ENCODE measurements at places on chromosomes 12 and 14.
A peak's percentile ranks its signal among the peaks of the same experiment; 100 is the strongest.

- DNase-seq, result no peak
These were observed 31.6 kb downstream of the RXYLT1 start for GRCh38 chr12:63811334-63811733.

DNA sequence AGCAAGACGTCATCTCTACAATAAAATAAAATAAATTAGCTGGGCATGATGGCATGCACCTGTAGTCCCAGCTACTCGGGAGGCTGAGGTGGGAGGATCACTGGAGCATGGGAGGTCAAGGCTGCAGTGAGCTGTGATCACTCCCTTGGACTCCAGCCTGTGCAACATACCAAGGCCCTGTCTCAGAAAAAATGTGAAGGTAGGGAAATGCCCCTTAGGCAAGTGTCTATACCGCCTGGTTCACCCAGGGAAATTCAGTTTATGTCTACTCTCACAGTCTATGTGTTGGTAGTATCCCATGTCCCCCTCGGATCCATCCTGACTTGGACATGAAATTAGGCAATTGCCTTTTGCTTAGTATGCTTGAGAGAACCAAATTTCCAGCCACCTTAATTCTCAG, 88.4 kb upstream of the TMEM132C start:
- DNase-seq, result no peak

DNA sequence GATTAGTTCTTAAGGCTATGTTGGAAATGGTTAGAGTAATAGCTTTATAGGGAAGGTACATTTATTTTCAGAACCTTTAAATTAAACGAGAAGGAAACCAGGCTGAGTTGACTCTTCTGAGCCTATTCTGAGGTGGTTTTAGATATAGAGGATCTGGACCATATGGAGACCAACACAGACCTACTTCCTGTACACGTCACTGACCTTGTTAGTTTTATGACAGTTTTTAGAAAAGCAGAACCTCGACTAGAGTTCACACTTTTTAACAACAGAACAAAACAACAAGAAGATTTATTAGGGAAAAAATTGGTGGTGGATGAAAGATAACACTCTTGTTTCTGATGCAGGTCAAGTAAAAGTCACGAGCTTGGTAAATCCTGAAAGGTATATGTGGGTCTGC, 107.1 kb downstream of the NPAS3 start:
- DNase-seq, result no peak

DNA sequence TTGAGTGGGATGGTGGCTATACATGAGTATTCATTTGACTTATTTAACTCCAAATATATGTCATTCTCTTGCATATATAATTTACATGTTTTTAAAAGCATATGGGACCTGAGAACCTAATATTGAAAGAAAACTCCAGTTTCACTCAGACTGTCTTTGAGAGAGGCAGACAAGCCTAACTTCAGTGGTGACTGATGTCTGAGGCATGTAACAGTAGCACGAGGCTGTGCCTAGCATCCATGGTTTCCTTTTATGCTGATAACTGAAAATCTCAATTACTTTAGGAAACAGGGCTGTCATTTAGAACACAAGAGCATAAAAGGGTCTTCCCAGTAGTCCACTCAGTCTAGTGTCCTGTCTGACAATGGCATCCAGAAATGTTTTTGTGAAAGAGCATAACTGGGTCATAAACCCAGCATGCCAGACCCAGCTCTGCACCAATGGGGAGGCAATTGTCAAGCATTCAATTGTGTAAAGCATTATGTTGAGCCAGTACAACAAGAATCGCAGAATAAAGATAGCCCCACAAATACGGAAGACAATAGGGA, 24.3 kb downstream of the MAPK1IP1L start:
- DNase-seq, result no peak

- DNase-seq, result peak; percentile 74
These were observed 19.9 kb downstream of the CDKN1B start for GRCh38 chr12:12736759-12737676.

DNA sequence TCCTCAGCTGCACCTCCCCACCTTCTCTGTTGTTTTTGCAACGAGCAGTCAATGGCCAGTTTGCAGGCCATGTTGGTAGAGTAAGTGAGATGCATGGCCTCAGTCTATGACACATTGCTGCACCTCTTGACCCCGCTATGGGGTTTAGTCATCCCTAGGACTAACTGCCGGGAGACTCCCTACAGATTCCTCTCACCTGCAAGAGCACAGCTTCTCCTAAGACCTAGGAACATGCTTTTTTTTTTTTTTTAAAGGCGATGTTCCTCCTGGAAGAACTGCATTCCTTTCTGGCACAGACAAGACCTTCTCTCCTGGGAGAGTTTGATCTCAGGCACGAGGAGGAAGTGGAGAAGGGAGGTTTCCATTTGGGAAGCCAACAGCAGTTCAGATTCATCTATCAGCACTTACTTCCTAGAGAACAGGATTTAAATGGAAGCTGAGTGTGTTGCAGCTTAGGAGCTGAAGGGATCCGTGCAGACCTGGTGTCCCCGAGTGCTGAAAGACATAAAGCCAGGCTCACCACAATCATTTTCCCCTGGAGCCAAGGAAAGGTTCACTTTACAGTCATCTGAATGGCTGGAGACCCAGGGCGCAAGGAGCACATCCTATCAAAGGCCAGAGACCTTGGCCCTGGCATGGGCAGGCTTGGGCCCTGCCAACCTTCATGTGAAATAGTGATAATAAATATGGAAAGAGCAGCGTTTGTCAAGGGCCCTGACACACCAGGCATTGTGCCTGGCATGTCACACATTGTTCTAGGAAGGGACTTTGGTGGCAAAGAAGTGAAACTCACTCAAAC, 104.1 kb downstream of the LGMN start:
- DNase-seq, result peak; percentile 65

GRCh38 chr12:3438401-3438800, 52.6 kb upstream of the PRMT8 start:
- no peak for DNase-seq

GRCh38 chr12:26971963-26972362, 33.7 kb downstream of the FGFR1OP2 start:
- DNase-seq, result no peak

DNA sequence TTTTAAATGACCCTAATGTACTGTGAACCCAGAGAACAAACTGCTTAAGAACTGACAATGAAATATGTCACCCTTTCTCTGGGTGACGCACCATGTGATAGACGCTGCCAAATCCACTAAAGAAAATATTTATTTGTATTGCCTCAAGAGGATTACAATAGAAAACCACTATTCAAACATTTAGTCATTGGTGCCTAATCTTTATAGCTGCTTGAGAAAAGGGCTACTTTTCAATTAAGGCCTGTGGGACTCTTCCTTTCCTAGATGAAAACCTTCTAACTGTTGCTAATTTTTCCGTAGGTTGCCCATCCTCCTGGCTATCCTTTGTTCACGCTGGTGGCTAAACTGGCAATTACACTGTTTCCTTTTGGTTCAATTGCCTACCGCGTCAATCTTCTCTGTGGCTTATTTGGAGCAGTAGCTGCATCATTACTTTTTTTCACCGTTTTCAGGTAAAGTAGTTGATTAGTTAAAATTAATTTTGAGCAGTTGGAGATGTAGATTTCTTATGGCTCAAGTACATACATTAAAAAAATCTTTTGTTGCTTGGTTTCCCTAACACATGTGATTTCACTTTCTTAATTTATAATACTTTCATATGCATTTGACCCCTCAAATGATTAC, 6.0 kb downstream of the TMEM260 start:
- peak; percentile 49 for DNase-seq

GRCh38 chr12:77888611-77889010, 57.9 kb downstream of the NAV3 start:
- DNase-seq, result peak; percentile 68

GRCh38 chr12:67400742-67401141, 131.6 kb downstream of the CAND1 start:
- DNase-seq, result no peak

GRCh38 chr12:10750385-10750727, 27.2 kb upstream of the YBX3 start:
- DNase-seq, result no peak

DNA sequence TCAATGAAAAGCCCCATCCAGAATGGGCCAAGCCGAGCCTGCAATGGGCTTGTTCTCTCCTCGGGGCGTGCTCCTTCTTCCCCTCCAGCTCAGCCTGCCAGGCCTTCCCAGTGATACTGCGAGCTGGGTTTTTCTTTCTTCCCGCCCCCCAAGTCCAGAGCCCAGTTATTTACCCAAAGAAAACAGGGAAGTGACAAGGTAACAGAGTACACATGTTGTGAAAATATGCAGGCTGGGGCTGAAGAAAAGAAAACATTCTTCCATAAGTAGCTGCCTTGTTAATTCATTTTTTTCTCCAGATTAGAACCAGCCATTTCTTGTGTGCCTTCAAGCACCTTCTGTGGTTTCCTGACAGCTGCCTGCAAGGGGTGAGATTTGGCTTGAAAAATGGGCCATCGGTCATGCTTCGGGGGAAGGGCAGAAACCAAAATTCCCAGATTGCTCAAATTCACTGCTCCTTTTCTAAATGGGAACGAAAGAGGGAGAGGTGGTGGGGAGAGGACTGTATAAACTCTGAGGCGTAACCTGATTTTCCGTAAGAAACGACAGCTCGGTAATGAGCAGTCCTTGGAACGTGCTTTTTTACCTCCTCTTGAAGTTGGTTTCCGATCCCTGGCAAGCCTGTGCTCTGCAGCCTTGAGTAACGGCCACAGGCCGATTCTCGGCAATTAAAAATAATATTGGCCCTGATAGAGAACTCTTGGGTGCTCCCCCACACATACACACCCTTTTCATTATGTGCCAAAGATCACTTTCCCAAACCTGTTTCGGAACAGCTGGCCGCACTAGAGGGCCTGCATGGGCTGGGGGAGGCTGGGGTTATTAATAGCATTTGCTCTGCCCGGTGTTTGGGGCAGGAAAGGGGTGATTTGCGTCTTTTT, 229.4 kb downstream of the ZFP36L1 start:
- DNase-seq, result no peak

GRCh38 chr12:72323881-72324280, 51.7 kb downstream of the TRHDE start:
- DNase-seq, result no peak

DNA sequence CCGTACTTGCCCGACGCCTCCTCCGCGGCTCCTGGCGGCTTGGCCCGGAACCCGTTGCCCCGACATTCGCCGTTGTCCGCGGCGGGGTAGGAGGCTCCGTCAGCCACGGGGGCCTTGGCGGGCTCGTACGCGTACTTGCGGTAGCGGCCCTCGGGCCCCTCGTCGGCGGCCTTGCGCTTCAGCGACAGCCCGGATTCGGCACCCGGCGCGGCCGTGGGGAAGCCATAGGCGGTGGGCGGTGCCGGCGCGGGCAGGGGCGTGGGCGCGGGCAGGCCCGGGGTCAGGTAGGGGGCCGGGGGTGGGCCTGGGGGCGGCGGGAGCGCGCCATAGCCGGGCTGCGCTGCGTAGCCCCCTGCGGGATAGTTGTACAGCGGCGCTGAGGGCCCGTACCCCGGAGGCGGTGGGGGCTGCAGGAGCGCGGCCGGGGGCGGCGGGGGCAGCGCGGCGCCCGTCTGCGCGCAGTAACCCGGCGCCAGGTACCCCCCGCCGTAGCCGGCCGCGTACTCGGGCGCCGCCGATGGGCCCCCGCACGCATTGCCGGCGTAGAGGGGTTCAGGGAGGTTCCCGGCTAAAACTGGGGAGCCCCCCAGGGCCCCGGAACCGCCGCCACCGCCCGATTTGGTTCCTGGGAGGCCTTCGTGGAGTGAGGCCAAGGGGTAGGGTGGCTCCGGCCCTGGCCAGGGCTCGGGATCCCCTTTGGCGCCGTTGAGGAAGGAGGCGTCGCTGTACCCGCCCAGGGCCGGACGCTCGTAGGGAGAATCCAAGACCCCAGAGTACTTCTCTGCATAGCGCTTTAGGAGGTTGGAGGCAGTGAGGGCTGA, 26.9 kb downstream of the FIGNL2 start:
- DNase-seq, result no peak

GRCh38 chr12:47689215-47689614, 16.6 kb downstream of the RPAP3 start:
- DNase-seq, result no peak

DNA sequence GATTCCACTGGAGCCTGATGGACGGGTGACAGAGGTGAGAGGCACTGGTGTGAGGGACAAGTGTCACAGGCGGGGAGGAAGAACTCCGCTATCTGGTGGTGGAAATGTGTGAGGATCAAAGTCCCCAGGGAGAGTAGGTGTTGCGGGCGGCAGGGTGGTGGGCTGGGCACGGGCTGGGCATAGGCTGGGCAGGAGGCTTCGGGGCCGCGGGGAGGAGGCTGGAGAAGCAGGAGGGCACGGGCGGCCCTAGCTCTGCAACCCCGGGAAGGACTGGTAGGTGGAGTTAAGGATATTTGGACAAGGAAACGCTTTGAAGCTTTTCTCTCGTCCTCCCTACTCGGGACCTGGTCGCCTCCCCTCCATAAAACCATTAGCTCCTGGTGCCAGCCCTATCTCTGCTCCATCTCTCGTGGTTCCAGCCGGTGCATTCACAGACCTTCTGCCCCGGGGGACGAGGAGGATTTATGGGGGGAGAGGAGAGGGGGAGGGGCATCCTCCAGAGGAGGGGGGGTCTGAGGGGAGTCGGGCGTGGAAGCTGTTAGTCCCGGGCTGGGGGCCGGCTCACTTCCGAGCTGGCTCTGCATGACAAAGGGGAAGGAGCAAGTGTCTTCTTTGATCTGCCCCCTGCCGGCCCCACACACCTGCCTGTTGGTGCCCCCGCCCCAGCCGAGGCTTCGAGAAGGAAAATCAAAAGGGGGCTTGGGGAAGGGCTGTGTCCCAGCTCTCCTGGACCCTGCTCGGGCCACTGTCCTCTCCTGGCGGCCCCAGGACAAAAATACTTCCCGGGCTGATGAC, 504 bp downstream of the WNT5B start:
- no peak for DNase-seq

GRCh38 chr14:102363182-102363943, 622 bp downstream of the TECPR2 start:
- DNase-seq, result no peak

- peak; percentile 88 for DNase-seq
These were observed at the start of gene LRR1 for GRCh38 chr14:49598485-49599300. Gene LRR1 (plus strand): TSS chr14:49598940. CDS start chr14:49599021, 81 bp downstream.

GRCh38 chr14:24052656-24053547, 1.1 kb downstream of the CARMIL3 start:
- no peak for DNase-seq

DNA sequence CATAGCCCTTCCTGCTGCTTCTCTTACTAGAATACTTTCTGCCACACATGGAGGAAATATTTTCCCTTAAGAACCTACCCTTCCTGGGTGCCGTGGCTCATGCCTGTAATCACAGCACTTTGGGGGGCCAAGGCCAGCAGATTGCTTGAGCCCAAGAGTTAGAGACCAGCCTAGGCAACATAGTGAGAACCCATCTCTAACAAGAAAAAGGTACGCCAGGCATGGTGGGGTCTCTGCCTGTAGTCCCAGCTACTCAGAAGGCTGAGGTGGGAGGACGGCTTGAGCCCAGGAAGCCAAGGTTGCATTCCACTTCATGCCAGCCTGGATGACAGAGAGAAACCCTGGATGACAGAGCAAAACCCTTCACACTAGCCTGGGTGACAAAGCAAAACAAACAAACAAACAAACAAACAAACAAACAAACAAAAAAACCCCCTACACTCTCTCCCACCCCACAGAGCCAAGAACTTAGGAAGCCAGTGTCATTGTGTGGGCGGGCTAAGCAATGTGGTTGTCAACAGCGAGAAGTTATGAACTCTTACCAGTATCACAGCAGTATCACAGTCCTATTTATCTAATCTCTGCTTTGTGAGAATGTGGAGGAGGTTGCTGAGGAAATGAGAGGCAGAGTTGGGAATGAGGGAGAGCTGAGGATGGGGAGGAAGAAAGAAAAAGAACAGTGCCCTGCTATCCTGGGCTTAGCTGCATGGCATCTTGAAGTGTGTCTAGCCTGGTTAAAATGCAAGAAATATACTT, 53.8 kb upstream of the CLEC14A start:
- DNase-seq, result no peak

GRCh38 chr12:85676816-85677749, 159.1 kb downstream of the RASSF9 start:
- no peak for DNase-seq

- no peak for DNase-seq
These were observed 19.3 kb upstream of the NCOR2 start for GRCh38 chr12:124586756-124587155.
